ENCODE measurements at places on chromosomes 16 and 17.
A peak's percentile ranks its signal among the peaks of the same experiment; 100 is the strongest.

GRCh38 chr17:9872852-9873251, 32.2 kb downstream of the RCVRN start:
- DNase-seq = no peak

GRCh38 chr17:63039899-63040602, 74.0 kb downstream of the TANC2 start:
- DNase-seq = peak; percentile 22

DNA sequence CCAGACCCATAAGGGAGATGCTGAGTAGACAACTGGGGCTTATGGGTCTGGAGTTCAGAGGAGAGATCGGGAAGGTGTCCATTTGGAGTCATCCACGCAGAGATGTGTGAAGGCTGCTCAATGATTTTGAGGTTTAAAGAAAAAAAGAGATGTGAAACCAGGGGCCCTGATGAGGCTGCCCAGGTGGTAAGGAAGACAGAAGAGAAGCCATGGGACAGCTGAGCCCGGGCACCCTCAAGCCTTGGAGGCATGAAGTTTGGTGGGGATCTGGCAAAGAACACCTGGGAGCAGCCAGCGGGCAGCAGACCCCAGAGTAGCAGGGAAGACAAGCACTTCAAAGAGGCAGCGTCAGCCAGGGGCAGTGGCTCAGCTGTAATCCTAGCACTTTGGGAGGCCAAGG, 20.8 kb upstream of the MYO15B start:
- no peak for DNase-seq

- DNase-seq = no peak
Measured at GRCh38 chr17:62780951-62781350, 27.2 kb downstream of the MARCHF10 start.

GRCh38 chr17:76524598-76525512, 12.7 kb downstream of the CYGB start:
- DNase-seq = no peak

DNA sequence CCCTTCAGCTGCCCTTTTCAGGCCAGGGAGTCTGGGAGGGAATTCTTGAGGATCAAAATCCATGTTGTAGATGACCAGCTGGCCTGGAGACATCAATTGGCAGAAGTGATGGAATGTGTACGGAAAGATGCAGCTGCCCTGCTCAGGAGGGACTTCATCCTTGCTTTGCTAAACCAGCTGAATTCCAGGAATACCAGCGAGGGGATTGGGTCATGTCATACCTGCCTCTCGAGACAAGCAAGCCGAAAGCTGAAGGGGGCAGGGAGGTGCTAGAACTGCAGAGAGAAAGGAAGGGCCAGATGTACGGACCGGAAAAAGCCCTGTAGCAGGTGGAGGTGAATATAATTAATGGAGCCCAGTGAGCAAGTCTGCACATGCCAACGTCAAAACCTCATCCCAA, 25.6 kb upstream of the NTN1 start:
- peak; percentile 70 for DNase-seq

GRCh38 chr17:11786711-11787438, 188.6 kb downstream of the DNAH9 start:
- no peak for DNase-seq

DNA sequence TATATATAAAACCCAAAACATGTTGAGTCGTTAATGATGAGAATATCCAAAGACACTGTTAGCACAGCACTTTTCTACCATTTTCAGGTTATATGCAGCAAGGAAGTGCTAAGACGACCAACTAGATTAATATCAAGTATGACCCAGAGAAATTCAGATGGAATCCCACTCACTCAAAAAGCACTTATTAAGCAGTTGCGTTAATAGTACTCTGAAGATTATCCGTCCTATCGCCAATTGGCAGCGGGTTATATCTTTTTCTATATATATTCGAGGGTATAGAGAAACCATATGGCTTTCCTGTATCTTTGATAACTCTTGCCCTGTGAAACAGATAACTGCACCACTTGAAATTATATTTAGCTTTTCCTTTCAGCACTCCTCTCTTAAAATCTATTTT, 1.1 kb downstream of the CRLF3 start:
- no peak for DNase-seq

- DNase-seq = peak; percentile 50
Measured at GRCh38 chr16:1194665-1195392, 30.2 kb downstream of the TPSG1 start.

GRCh38 chr16:86072328-86073102, 173.6 kb downstream of the IRF8 start:
- DNase-seq = peak; percentile 80

GRCh38 chr16:77183137-77183536, 7.9 kb upstream of the MON1B start:
- no peak for DNase-seq

DNA sequence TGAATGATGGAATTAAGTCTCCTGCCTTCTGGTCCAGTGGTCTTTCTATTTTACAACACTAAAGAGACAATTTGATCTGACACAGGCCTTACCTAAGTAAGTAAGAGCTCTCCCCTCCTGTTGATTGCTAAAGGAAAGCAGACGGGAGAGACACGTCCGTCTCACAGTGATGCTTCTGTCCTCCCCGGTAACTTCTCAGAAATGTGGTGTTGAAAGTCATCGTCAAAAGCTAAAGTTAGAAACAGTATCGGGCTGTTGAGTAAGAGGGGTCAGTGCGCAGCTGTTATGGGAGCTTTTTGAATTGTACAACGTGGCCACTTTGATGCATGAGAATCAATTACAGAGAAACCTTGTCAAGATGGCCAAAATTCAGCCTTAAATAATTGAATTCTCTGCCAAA, 1.9 kb upstream of the RBFOX1 start:
- peak; percentile 63 for DNase-seq

DNA sequence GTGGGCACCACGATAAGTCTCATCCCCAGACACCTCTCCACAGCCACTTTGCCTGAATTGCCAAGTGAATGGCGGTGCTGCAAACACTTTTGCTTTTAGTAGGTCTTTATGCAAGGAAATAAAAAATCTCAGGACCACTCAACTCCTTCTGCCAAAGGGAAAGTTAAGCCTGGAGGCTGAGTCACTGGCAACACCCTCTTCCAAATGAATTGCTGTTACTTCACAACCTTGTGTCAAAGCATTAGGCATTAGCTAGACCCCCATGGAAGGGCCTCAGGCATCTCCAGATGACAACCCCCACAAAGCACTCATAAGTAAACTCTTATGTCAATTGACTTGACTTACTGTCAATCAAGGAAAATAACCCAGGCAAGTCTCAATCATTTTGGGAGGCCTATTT, 43.0 kb downstream of the RNF112 start:
- no peak for DNase-seq

GRCh38 chr16:83137326-83137781, 510.6 kb downstream of the CDH13 start:
- DNase-seq = peak; percentile 55

DNA sequence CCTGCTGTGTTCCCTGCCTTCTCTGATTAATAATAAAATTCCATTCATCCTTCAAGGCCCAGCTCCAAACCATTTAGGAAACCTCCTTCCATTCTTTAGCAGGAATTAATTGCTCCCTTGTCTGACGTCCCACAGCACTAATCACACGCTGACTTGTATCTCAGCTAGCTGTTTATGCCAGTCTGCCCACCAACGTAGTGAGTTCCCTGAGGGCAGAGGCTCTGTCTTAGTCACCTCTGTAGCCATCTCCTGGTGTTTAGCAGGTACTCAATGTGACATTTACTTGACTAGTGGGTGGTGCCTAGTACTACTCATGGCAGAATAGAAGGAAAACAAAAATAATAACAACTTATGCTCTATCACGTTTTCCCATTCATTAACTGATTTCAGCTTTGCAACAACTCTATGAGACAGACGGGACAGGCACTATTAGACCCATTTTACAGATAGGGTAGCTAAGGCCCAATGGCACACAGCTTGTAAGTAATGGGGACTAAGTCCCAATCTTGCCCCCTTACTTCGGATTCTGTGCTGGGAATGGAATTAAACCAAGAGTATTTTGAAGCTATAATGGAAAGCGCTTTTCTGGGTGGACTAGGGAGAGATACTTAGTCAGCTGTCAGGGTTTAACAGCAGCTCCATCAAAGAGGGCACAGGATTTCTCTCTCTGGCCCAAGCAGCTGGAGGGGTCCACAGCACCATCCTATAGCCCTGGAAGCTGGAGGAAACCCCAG, 931 bp upstream of the WIPF2 start:
- DNase-seq = no peak

- DNase-seq = peak; percentile 76
Measured at GRCh38 chr16:56988948-56989945, at the start of gene NLRC5. NLRC5 (plus strand) TSS chr16:56989557; CDS start chr16:57020713, 31,156 bp downstream.

- no peak for DNase-seq
Measured at GRCh38 chr17:82160075-82160474, 52.6 kb downstream of the CCDC57 start.

DNA sequence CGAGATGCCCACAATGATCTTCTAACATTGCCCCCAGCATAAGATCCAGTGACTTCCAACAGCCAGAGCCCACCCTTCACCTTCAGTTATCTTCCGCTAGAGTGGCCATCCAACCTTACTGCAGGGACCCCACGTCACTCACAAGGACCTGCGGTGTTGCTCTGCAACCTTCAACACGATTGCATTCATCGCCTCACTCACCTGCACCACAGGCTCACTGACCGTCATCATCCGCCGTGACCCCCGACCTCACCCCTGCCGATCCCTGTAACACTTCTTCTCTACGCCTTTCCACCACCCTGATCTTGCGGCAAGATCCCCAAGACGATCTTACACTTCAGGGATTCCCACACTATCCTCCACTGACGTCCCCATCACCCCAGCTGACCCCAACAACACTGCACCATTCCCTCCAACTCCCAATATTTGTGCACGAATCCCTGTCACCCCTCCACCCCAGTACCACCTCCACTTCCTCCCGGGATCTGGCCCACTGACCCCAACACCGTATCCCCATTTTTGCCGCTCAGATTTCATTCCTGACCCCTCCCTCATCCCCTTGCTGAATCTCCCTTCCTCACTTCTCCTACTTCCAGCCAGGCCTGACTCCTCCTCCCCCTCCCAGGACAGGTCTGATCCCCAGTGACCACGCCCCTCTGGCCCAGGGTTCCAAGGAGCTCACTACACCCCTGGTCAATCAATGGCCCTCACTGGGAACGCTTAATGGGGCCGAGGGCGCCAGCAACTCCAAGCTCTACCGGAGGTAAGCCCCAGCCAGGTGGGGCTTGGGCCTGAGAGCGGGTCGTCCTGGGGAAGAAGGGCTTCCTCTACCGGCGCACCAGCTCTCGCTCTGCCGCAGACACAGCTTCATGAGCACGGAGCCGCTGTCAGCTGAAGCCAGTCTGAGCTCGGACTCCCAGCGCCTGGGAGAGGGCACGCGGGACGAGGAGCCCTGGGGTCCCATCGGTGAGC, 7.6 kb downstream of the RUNDC3A start:
- DNase-seq = no peak

DNA sequence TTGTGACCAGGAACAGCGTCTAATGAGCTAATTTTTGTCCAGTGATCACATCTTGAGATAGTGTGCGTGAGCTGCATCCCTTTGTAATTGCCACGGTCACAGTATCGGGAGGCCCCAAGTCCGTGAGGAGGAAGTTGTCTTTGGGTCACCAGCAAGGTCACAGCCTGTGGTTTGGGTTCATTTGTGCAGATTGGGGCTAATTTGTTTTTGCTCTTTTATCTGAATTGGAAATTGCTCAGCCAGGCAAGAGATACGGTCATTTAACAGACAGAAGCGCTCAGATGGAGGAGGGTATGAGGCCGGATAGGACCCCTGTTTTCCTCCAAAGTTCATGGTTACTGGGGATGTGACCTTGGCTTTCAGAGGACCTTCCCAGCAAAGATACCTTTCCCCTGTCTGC, 174.1 kb downstream of the SNX29 start:
- no peak for DNase-seq

DNA sequence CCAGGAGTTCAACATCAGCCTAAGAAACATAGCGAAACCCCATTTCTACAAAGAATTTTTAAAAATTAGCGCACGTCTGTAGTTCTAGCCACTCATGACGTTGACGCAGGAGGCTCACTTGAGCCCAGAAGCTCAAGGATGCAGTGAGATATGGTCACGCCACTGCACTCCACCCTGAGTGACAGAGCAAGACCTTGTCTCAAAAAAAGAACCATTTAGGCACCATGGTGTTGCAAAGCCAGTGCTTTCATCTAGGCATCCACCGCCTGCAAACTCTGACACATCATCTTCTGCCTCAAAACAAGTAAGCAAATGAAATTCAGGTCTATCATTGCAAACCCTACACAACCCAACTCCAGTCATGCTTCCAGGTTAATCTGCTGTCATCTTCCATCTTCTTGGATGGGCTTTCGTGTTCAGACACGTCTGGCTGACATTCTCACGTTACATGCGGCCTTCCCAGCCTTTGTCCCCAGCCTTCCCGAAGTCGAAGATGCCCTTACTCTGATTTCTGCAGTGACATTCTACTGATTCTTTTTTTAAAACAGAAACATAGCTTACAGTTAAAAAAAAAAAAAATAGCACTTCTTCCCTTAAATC, 8.9 kb downstream of the ANKRD11 start:
- DNase-seq = no peak

- no peak for DNase-seq
Measured at GRCh38 chr17:63775420-63775819, 1.4 kb downstream of the DDX42 start.

GRCh38 chr17:34302636-34303035, 16.6 kb upstream of the CCL8 start:
- DNase-seq = no peak

DNA sequence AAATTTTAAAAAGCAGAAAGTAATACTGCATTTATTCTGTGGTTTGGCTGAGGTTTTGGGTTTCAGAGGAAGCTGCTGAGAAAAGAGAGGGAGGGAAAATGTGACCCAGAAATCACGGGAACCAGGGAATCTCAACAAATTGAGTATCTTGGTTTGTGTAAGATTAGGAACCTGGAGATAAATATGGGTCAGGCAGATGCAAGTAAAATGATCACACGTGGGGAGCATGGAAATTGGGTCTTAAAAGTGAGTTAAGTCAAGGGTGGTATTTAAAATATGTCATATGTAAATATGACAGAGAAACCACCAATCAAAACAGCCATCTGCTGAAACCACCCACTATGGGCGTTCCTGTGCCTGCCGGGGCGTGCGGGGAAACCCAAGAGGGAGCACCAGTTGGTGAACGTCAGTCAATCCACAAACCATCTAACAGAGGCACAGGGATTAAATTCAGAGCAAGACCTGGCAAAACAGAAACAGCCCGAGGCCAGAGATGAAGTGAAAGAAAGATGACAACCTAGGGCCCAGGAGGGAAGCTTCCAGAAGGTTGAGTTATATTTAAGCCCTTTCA, 33.4 kb downstream of the CDH13 start:
- peak; percentile 96 for DNase-seq
